Activated T-helper 1 cell treated with Interleukin-2 at 50 U/mL for 16 hours (primary cell): ENCODE measurements at places on chromosomes 16 and 17.
A peak's percentile ranks its signal among the peaks of the same experiment; 100 is the strongest.

DNA sequence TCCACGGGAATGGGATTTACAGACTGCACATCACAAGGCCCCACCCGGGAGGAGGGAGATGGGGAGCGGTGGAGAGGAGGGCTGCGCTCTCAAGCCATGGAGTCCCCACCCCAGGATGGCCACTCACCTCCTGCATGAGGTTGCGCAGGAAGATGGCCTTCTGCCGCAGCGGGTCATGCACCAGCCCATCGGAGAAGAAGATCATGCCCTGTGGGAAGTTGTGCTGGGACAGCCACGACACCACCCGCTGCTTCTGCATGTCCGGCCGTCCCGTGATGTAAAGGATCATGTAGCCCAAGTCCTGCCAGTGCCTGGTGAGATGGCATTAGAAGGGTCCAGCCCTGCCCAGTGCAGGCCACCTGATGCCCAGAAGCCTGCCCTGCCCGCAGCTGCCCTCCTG, 17.0 kb downstream of the PIMREG start:
- no peak for DNase-seq

- no peak for DNase-seq
Measured at GRCh38 chr16:22372882-22373661, 1.3 kb downstream of the CDR2 start.

- DNase-seq: peak; percentile 41
Measured at GRCh38 chr16:53131363-53132071, 76.7 kb downstream of the CHD9 start.

- DNase-seq: no peak
Measured at GRCh38 chr16:87976665-87977064, 25.4 kb downstream of the BANP start.

- DNase-seq: peak; percentile 41
Measured at GRCh38 chr17:73191443-73192205, 1.2 kb upstream of the COG1 start.

DNA sequence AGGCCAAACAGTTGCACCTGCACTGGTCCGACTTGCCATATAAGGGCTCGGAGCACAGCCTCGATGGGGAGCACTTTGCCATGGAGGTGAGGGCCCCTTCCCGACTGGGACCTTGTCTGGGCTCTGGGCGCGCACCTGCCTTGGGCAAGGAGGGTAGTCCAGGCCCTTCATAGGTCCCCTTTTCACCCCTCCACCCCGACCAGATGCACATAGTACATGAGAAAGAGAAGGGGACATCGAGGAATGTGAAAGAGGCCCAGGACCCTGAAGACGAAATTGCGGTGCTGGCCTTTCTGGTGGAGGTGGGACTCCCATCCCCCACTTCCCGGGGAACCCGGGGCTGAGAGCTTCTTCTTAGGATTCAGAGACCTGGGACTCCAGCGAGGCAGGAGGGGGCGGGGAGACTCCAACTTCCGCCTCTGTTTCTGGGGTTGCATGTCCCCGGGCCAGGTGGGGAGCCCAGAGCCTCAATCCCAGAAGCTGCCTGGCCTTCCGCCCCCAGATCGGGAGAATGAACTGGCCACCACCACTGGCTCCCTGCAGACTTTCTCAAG, 7.8 kb downstream of the CA4 start:
- DNase-seq: no peak

GRCh38 chr17:17498606-17499301, 2.6 kb upstream of the RASD1 start:
- DNase-seq: no peak

DNA sequence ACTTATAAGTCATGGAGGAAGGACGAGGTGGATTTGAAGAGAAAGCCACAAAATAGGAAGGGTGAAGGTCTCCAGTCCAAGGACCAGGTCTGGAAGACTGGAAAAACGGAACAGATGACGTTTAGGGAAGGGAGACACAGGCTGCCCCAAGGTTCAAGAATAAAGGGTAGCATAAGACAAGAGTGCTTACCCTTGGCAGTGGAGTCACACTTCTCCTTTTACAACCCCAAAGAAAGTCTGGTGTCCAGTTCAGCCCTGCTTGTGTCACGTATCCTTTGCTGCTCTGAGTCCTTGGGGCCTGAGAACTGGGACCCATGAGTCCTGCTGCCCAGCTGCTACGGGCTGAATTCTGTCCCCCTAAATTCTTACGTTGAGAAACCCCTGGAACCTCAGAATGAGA, 13.0 kb upstream of the GGA2 start:
- no peak for DNase-seq

- no peak for DNase-seq
Measured at GRCh38 chr17:37553401-37553966, 55.7 kb downstream of the SYNRG start.

- DNase-seq: no peak
Measured at GRCh38 chr17:67676305-67676704, 41.4 kb upstream of the NOL11 start.

DNA sequence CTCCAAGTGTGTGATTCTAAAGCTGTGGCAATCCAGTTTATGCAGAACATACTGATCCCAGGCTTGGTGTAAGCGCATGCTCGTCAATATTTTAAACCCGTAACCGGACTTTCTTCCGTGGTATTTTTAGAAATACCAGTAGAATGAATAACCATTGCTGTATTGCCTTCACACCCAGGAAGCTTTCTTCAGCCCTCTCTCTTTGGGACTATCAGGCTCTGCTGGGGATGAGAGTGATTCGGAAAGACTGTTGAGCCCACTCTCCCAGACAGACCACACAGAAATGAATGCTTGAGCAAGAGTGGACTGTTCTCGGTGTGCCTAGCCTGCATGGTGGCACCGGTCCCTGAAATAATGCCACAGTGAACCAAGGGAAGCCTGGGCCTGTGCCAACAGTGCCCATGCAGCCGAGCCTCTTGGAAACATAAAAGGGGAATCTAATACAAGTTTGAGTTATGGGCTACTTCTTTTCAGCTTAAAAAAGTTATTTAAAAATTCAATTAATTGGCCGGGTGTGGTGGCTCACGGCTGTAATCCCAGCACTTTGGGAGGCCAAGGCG, 89.9 kb upstream of the ELAC2 start:
- DNase-seq: no peak

- DNase-seq: peak; percentile 62
Measured at GRCh38 chr16:68328151-68328859, 17.5 kb downstream of the PRMT7 start.

- DNase-seq: no peak
Measured at GRCh38 chr17:8822401-8823035, 23.4 kb upstream of the MFSD6L start.

- no peak for DNase-seq
Measured at GRCh38 chr16:5516115-5516514, 418.5 kb upstream of the EEF2KMT start.

GRCh38 chr17:82787081-82787848, 35.4 kb downstream of the TBCD start:
- DNase-seq: no peak

DNA sequence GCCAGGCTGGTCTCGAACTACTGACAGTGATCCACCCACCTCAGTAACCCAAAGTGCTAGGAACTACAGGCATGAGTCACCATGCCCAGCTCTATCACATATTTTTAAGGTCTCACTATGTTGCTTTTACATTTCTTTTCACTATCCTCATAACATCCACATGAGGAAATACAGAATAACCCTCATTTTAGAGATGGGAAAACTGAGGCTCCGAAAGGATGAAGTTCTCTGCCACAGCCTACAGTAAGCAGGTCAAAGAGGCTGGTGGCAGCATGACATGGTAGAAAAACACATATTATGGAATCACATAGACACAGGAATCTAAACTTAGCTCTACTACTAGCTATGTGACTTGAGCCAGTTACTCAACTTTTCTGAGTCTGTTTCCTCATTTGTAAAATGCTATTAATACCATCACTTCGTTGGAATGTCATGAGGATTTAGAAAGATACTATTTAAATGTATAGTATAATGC, 32.2 kb downstream of the APPBP2 start:
- no peak for DNase-seq

- no peak for DNase-seq
Measured at GRCh38 chr16:4216596-4216995, 25.3 kb downstream of the SRL start.

- DNase-seq: no peak
Measured at GRCh38 chr17:81966343-81967243, 5.6 kb upstream of the NOTUM start.

- DNase-seq: no peak
Measured at GRCh38 chr16:81956213-81956948, 54.9 kb downstream of the SDR42E1 start.

GRCh38 chr17:56594320-56595107, 1.0 kb downstream of the NOG start:
- DNase-seq: no peak

- DNase-seq: no peak
Measured at GRCh38 chr17:61073799-61074513, 325.7 kb upstream of the TBX2 start.

GRCh38 chr17:56754523-56755208, 79.1 kb downstream of the C17orf67 start:
- DNase-seq: no peak

GRCh38 chr17:45267436-45268055, 5.7 kb upstream of the SPATA32 start:
- DNase-seq: no peak

DNA sequence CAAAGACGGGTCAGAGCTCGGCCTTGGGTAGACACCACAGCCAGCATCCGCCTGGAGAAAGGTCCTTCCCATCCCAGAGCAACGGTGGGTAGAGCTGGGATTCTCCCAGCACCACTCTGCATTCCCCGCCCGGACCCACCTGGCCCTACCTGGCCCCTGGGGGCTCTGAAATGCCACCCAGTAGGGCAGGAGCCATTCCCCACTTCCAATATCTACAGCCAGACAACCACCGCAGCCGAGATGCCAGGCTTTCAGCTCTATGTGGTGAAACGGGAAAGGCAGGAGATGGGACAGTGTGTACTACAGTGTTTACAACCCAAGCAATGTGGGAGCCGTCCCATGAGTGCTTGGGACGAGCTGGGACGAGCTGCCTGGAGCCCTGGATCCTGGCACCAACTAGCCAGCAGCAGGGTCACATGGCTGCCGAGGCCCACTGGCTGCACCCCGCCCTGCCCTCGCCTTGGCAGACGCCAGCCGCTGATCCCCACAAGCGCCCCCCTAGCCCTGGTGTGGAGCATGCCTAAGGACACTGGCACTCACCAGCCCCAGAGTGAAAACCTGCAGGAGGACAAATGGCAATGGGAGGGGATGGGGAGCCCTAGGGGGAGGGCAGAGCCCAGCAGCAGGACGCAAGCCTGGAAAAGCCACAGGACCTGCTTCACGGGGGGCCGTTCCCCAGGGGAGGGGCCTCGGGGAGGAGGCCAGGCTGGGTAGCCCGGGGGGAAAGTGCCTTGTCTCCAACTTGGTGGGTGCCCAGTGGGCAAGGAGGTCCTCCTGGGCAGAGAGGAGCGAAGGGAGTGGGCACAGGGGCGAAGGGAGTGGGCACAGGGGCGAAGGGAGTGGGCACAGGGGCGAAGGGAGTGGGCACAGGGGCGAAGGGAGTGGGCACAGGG, 13.5 kb downstream of the TMC6 start:
- DNase-seq: no peak

GRCh38 chr16:81445143-81445961, 744 bp downstream of the CMIP start:
- DNase-seq: no peak

DNA sequence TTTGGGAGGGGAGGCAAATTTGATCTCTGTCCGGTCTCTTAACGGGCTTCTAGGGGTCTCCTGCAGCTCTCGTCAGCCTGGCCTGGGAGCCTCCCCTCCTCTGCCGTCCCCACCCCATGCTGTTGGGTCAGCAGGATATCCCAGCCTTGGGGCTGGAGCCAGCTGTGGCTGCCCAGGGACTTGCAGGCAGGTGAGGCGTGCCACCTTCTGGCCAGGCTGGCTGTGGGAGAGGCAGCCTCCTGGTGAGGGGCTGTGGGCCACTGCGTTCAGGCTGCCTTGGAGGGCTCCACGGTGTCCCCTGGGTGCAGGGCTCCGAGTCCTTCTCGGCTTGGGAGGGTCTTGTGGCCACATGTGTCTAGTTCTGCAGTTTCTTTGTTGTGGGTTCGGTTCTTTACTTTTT, 34.6 kb downstream of the TBCD start:
- DNase-seq: no peak

DNA sequence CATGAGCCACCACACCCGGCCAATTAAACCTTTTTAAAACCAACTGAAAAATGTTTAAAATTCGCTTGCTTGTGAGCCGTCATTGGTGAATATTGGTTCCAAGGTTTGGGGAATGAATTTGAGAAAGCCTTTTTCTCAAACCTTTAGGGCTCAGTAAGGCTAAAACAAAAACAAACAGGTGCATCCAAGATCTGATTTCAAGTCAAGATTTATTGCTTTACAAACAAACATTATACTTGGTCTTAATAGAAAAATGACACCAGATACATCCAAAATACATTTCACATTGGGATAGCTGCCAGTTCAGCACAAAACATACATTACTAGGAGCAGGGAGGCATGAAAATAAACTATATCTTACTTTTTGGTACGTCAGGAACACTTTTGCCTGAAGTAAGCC, 5.4 kb downstream of the C17orf58 start:
- no peak for DNase-seq
